ELF-1 (cell line): ENCODE measurements at places on chromosomes 4 and X.

DNA sequence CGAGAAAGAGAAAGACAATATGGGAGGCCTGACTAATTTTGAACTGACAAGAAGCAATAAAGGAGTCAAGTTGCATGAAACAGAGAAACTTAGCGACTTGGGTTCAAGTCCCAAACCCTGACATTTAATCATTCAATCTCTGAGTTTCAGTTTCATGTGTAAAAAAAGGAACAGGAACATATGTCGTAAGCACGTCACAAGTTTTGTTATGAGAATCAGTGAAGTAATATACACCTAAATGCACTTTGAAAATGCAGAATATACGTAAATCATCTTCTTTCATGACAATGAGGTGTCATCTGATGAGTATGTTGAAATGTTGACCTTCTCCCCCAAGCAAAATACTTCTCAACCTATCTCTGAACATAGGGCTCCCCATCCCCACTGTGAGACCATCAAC is 10.4 kb downstream of the ACOT9 start:
- DNase-seq: no peak

DNA sequence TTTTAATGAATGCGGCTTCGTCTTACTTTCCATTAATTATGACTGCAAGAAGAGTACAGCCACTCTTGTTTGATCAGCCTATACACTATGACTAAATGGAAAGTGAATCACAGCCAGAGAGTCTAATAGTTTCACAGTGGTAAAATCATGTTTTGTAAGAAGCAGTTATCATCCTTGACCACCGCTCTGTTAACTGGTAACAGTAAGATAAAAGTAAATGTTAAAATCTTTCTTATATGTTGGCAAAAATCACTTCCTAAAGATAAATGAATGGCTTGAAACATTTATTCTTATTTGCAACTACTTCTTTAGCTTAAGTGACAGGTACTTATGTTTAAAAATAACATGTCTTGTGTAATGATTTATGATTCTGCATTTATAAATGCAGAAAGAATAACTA is 13.2 kb downstream of the GALNT7 start:
- DNase-seq: no peak

DNA sequence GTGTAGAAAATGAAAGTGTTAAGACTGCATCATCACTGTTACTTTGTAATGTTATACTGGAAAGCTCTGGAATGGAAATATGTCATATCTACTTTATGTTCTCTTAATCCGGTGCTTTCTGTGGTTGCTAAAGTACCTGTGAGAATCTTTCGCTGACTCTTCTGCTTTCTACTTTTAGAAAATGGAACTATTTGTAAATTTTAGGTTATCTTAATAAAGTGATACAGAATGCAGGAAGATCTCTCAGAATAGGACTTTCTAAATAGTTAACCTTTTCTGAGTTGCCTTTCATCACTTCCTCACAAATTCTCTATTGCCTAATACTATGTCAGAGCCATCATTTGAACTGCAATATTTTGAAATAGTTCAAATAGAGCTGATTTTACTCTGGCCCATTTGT is 69.3 kb downstream of the BMP2K start:
- DNase-seq: no peak

- DNase-seq: no peak
Observed at GRCh38 chr4:77821775-77822174, 2.6 kb upstream of the CNOT6L start.

- DNase-seq: no peak
Observed at GRCh38 chr4:41204400-41204978, 9.9 kb downstream of the APBB2 start.

DNA sequence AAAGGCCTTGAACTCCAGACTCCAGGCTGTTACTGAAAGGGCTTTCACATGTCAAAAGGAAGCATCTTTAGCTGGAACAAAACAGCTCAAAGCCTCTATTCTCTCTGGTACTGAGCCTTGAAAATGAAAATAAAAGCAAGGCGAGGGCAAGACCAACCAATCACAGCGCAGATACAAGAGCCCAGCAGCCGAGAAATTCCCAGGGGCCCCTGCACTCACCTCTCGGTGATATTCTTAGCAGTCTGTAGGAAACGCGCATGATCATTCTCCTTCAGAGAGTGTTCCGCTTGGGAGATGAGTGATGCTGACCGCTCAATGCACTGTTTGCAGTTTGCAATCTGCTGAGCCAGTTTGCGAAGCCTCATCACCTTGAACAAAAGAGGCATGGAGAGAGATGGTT is 138.1 kb downstream of the MID1 start:
- DNase-seq: no peak

DNA sequence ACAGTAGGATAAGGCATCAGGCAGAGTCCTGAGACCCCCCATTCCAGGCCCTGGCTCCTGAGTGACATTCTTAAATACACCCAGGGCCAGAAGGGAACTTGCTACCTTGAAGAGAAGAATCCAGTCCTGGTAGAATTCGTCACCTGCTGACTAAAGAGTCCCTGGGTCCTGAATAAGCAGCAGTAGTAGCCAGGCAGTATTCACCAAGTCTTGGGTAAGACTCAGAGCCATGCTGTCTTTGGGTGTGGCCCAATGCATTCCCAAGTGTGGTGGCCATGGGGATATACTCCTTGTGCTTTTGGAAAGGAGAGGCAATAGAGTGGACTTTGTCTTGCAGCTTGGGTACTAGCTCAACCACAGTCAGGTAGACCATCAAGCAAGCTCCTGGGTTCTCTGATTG is 359.1 kb downstream of the DMD start:
- no peak for DNase-seq

DNA sequence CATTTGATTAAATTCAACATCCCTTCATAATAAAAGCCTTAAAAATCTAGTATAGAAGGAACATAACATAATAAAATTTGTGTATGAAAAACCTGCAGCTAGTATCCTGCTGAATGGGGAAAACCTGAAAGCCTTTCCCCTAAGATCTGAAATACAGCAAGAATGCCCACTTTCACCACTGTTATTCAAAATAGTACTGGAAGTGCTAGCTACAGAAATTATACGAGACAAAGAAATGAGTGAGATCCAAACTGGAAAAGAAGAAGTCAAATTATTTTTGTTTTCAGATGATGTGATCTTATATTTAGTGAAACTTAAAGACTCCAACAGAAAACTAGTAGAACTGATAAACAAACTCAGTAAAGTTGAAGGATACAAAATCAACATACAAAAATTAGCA is 152.9 kb downstream of the RTL3 start:
- no peak for DNase-seq

GRCh38 chr4:17535906-17536305 is 20.9 kb downstream of the CLRN2 start:
- DNase-seq: no peak

DNA sequence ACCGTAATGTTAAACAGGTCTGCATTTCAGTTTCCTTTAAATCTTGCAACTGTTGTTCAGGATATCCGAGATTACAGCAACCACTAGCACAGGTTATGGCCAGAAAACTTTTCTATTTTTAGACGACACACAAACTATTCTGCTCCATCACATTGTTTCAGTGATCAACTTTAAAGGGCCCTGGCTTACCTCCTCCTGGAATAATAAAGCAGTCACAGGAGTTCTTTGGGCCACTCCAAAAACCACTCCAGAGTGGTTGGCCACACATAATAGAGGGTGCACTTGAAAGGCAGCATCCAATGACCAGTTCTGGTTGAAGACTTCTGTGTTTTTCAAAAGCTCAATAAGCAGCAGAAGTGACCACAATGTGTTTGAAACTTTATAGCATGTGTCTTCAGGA is 118.9 kb downstream of the RAB28 start:
- DNase-seq: no peak

- DNase-seq: no peak
Observed at GRCh38 chr4:8127051-8127826, 31.4 kb downstream of the ABLIM2 start.

- DNase-seq: no peak
Observed at GRCh38 chr4:140368686-140369085, 4.8 kb upstream of the SCOC start.

- no peak for DNase-seq
Observed at GRCh38 chrX:774536-774935, 143.9 kb downstream of the SHOX start.

DNA sequence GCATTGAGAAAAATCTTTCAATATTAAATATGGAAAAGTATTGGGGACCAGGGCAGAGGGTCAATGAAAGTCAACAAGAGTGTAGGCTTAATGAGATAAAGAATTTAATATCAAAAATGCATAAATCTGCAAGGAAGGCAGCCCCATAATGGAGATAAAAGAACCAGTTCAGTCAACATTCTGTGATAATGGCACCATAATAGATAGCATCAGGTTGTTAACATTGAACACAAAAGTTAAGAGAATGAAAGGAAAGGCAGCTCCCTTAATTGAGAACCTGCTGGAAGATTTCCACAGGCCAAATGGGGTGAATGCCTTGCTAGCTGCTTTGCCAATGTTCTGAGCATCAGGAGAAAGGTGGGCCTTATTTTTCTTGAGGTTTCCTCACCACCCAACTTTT is 60.4 kb upstream of the TMEM33 start:
- DNase-seq: no peak

DNA sequence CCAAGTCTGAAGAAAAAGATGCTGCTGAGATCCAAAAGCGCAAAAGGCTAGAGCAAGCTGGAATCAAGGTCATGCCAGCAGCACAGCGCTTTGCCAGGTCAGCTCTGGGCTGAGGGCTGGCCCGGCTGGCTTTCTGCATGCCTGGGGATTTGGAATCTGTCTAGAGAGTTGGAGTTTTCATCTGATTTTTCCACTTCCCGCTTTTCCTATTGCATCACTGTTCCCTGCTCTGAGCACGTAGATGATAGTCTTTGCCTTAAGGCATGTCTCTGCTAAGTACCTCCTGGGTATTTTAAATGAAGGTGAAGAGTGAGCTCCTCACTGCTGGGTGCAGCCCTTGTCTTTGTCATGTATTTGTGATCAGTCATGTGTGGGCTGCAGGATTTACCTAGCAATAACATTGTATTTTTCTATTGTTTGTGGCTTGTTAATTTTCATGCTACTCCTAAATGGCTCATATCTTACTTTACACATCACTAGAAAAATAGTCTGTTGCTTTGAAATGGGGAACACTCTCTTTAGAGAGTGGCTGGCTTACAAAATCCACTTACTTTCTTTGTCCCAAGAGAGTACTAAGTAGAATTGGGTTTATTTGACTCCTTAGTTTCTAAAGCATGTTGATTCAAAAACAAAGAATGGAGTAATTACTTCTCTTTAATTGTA is 82.8 kb downstream of the LIMCH1 start:
- DNase-seq: peak; percentile 72

- no peak for DNase-seq
Observed at GRCh38 chrX:22136711-22137110, 104.6 kb downstream of the PHEX start.

- DNase-seq: no peak
Observed at GRCh38 chr4:147453561-147454141, 27.2 kb upstream of the EDNRA start.

DNA sequence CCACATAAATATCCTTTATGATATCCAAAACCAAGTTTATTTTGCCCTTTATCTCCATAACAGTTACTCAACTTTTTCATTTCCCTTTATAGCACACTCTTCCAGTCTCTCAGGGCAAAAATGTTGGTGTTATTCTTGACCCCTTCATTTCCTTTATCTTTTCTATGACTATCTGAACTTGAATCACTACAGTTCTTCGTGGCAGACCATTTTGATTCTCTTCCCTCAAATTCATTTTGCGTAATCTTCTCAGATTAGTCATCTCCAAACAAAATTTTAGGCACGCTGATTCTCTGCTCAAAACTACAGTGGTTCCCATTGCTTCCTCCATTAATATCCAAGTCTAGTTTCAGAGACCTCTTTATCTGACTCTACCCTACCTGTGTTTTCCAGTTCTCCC is 26.1 kb downstream of the RUFY3 start:
- DNase-seq: no peak

GRCh38 chrX:22134681-22135080 is 102.6 kb downstream of the PHEX start:
- peak; percentile 80 for DNase-seq

DNA sequence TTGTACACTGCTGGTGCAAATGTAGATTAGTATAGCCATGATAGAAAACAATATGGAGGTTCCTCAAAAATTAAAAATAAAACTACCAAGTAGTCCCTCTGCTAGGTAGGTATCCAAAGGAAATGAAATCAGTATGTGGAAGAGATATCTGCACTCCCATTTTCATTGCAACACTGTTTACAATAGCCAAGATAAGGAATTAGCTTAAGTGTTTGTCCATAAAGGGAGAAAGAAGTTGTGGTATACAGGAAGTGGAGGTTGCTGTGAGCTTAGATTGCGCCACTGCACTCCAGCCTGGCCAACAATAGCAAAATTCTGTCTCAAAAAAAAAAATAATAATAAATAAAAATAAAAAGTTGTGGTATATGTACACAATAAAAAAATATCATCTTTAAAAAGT is 325.0 kb upstream of the EMCN start:
- no peak for DNase-seq

- DNase-seq: no peak
Observed at GRCh38 chr4:7394681-7395451, 39.9 kb downstream of the PSAPL1 start.

- no peak for DNase-seq
Observed at GRCh38 chr4:178556796-178557195, 1114.6 kb upstream of the AGA start.

- no peak for DNase-seq
Observed at GRCh38 chr4:168621806-168622589, 125.1 kb downstream of the PALLD start.

- DNase-seq: no peak
Observed at GRCh38 chr4:4763822-4764557, 95.5 kb upstream of the MSX1 start.

GRCh38 chr4:3243136-3243780 is 5.7 kb upstream of the MSANTD1 start:
- peak; percentile 17 for DNase-seq

DNA sequence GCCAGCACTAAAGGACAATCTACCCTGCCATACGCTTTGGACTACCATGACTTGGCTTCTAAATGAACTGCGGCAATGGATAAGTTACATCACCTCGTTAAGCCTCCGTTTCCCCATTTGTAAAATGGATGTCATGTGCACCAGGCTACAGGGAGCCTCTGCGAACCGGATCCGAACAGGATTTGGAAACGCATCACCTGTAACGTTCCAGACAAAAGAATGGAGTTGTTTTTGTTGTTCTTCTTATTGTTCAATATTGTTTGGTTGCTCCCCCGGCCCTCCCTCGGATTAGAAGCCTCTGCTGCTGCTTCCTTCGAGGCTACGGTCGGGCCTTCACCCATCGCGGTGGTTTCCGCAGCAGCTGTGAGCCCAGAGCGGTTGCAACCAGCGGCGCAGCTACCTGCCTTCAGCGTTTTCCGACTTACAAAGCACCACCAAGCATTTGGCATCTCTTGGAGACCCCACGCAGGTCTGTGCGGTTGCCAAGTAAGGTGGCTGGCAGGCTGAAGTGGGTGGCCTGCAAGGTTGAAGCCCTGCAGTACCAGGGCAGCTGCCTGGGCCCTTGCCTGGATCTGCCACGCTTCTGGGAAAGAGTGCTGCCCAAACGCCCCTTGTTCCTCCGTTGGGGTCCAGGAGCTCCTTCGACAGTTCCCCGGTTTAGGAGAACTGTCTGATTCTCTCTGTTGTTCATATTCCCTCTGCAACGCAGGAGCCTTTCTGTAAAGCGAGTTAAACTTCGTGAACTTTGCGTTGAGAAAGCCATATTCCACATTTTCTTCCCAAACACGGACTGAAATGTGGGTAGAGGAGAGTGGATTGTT is 7.1 kb downstream of the NKX3-2 start:
- no peak for DNase-seq

- no peak for DNase-seq
Observed at GRCh38 chr4:182221987-182222386, 21.2 kb upstream of the TENM3 start.

GRCh38 chrX:9462456-9462855 is 2.4 kb upstream of the TBL1X start:
- DNase-seq: no peak
